ENCODE measurements at places on chromosomes 6 and 20.

DNA sequence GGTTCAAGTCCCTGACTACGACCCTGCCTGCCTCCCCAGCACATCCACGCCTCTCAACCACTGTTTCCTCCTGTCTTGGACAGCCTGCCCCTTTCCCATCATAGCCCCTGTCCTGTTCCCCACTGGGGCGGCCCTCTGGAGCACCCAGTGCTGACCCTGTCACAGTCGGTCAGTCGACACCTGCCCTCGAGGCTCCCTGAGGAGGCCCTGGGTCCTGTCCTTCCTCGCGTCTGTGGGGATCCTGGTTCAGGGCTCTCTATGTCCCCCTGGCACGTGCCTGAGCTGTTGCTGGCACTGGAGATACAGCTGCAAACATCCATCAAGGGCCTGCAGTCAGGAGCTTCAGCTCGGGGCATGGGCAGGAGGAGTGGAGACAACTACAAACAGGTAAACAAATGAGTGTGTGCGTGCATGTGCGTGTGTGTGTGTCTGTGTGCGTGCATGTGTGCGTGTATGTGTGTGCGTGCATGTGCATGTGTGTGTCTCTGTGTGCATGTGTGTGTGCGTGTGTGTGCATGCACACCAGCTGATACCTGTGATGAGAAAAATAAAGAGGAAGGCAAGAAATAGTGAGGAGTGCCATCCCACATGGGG, 132.8 kb downstream of the PHACTR3 start:
- no peak for DNase-seq

DNA sequence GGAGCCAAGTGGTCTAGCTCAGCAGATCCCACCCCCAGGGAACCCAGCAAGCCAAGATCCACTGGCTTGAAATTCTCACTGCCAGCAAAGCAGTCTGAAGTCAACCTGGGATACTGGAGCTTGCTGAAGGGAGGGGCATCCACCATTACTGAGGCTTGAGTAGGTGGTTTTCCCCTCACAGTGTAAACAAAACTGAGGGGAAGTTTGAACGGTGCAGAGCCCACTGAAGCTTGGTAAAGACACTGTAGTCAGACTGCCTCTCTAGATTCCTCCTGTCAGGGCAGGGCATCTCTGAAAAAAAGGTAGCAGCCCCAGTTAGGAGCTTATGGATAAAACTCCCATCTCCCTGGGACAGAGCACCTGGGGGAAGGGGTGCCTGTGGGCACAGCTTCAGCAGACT, 819.5 kb upstream of the EPHA7 start:
- no peak for DNase-seq

DNA sequence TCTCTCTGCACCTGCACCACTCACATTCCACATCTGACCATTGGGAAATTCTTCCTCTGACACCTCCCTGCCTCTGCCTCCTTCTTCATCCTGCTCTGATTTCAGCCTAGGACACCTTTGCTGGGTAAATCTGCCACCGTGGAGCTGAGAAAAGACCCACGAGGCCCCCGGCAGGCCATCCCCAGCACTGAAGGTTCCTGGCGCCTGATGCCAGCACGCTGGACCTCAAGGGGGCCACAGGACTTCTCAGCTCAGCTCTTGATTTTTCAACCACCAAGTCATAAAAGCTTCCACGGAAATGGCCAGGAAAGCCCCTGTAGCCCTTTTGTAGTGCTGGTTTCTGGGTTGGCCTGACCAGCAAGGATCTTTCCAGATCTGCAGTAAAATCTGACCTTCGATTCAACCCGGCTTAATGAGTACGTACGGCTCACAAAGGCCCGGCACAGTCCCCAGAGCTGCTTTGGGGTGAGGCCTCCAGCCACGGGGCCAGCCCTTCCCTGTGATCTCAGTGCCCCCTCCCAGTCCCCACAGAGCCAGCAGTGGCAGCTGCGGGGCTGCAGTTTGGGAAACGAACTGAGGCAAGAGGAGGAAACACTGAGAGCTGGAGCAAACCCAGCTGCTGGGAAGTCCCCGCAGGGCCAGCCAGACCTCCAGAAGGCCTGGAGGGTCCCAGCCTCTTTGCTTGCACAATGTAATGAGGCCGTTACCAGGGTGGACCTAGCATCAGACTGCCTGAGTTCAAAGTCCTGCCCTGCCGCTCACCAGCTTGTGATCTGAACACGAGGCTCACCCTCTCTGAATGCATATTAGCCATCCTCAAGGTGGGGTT, 157.5 kb downstream of the BMP7 start:
- DNase-seq, result no peak

DNA sequence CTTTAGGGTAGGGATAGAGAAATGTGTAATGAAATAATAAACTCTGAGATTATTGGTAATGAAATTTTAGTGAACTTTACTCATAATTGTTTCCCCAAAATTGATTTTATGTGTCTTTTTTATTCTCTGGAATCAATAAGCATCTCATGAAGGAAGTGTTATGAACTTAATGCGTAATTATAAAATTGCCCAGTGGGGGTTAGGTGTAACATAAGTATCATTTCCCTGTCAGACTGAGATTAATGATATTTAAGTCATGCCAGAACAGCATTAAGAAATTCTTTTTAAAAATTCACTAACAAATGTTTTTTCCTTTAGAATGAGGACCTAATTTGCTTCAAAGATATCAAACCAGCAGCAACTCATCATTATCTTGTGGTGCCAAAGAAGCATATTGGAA, 10.0 kb downstream of the HINT3 start:
- DNase-seq, result no peak

GRCh38 chr20:2109425-2110210, 8.0 kb downstream of the STK35 start:
- DNase-seq, result no peak

DNA sequence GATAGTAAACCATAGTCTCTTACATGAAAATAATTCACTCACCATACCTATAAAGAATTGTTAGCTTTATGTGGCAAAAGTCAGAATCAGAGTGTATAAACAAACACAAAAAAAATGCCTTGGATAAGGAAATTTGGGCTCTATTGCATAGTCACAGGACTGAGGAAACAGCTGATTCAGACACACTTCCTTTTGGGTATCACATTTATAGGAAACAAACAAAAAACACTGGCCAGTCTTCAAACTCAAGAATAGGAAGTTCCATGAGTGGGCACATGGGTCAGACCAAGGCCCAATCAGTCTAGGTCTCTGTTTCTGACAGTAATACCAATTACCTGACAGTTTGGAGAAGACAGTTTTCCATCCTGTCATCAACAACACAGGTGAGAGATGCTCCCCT, 8.0 kb downstream of the SLC18B1 start:
- no peak for DNase-seq

DNA sequence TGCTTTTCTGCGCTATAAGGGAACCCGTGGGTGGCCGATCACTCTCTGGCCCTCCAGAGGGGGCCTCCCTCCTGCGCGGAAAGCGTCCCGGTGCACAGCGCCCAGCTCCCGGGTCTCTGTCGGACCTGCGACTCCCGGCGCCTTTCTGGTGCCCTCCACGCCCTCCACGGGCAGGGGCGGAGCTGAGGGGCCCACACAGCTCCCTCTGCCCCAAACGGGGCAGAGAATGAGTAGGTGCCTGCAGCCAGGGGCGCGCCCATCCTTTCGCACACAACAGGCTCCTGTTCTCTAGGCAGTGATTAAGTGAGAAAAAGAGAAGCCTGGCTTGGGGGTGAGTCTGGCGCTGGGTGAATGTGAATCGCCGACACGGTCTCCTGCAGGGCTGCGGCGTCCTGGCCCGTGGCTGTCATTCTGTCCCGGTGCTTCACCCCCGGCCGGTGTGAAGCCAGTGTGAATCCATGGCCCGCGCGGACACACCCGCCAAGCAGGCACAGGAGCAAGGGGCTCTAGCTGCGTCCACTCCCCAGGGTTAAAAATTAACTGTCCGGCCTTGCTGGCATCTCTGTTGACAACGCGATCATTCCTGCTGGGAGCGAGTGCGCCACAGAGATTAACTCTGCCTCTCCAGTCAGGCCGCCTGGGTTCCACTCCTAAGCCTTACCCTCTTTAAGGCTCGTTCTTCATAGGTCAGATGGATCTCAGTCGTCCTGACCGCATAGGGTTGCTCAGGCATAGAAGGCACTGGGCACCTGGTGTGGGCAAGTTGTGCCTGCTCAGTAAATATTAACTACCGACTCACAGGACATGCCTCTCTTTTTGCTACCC, 88.8 kb downstream of the PCSK2 start:
- no peak for DNase-seq

GRCh38 chr20:19652591-19653026, 105.4 kb upstream of the RIN2 start:
- no peak for DNase-seq

DNA sequence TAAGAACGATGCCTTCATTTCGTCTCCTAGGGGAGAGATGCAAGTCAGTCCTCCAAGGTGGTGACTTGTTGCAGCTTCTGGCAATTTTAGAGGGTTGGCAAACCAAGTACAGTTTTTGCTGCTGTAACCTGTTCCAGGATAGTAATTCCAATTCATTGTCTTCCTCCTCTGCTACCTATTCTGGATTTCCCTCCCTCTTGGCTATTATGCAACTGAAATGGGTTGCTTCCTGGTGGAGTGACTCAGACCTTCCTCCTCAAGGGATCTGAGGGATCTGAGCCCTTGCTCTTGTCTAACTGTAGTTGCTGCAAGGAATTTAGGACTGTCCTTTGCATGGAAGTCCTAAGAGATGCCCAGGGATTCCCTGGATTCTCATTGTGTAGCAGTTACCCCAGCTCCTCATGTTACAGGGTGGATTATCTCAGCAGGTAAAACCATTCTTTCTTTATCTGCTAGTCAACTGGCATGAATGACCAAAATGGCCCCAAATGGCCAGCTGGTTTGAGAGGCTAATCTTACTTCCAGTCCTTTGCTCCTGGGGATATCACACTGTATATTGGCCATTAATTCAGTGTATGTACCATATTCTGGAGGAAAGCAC, 17.6 kb upstream of the ELMO2 start:
- no peak for DNase-seq

DNA sequence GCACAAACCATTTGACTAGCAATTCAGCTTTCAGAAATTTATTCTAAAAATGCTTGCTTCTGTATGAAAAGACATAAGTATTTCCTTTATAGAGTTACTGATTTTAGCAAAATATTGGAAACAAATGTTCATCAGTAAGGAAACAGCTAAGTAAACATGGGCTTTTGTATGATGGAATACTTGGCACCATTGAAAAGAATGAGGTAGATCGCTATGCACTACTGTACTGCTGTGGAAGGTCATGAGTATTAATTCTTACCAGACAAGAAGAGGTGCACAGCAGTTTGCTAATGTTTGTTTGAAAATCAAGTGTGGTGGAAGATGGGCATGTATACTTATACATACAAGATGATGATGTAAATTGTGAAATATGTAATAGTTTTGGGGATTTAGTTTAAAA, 73.0 kb downstream of the FARS2 start:
- DNase-seq, result no peak

GRCh38 chr6:62150048-62150663, 135.9 kb downstream of the KHDRBS2 start:
- DNase-seq, result peak; percentile 23

GRCh38 chr20:49701241-49701790, 12.4 kb downstream of the B4GALT5 start:
- DNase-seq, result no peak

DNA sequence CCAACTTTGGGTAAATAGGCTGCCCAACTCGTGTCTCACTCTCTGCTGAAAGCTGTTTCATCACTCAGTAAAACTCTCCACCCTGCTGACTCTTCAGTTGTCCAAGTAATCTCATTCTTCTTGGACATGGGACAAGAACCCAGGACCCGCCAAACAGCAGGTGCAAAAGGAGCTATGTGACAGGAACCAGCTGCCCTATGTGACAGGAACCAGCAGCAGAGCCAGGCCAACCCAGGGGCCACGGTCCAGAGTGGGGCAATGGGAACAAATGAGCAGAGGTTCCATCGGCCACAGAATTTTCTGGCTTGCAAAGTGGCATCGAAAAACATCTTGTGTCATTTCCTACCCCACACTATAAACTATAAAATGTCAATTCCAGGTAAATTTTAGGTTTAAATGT, 56.5 kb downstream of the MOXD1 start:
- no peak for DNase-seq

DNA sequence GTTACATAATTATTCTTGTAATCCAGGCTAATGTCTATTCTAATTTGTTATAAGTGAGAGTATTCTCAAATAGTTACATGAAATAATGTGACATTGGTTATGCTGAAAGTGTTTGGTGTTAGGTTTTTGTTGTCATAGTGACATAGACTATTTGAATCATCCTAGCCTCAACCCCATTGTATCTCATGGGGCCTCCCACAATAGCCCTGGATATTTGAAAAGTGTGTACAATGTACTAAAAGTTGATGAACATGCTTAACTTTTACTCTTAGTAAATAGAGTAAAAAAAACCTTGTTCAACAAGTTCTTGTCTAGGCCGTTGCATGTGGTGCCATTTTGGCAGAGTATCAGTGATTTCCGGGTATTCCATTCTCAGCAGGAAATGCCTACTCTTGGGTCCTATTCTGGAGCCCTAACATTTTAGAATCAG, 83.0 kb downstream of the RTN4IP1 start:
- no peak for DNase-seq

DNA sequence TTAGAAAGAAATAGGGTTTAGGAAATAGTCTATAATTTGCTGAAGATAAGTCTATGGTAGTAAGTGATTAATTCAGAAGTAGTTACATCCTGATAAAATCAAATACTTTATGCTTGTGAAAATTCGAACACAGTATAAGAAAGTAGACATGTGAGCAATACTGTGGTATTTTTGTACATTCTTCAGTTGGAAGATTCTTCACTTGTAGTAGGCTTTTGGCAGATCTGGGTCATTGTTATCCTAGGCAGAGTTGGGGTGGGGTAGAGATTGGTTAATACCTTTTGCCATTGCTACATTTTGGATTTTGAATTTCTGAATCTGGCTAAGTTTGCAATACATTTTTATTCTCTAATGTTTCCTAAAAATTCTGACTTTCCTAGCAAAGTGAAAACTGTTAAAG, 197.5 kb downstream of the BCKDHB start:
- no peak for DNase-seq

GRCh38 chr20:13436530-13436929, 202.2 kb downstream of the TASP1 start:
- no peak for DNase-seq

DNA sequence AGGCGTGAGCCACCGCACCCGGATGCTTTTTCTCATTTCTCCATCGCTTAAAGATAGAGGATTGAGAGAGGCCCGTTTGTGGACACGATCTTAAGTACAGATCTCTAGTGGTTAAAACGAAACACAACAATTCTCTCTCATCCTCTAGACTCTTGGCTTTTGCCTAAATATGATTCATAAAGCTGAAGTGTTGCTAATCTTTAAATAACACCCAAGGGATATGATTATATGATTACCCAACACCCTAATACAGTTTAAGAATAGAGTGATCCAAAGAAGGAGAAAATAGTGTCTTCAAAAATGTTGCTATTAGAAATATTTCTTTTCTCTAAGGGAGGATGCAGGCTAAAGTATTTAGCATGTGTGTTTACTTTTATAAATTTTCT, 50.4 kb downstream of the MTHFD1L start:
- DNase-seq, result no peak
